ENCODE measurements at places on chromosomes 5 and 9.

- DNase-seq, result no peak
Observed at GRCh38 chr9:121308765-121309164, 40.8 kb downstream of the GSN start.

GRCh38 chr9:37971108-37971459 is 67.2 kb upstream of the SLC25A51 start:
- DNase-seq, result no peak

DNA sequence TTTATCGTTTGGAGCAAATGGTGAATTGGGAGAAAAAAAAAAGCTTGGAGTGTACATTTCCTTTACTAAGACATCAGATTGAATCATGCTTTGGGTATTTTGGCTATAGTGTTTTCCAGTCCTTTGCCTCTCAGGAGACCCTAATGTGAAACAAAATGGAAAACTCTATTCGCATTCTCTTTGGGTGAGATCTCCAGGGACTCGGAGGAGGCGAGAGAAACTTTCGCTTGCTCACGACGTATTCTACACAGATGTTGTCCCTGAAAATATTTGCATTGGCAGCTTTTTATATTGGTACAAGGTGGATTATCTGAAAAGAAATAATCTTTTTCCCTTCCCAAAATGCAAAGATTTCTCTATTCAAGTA is 1240.1 kb upstream of the WWC1 start:
- no peak for DNase-seq

DNA sequence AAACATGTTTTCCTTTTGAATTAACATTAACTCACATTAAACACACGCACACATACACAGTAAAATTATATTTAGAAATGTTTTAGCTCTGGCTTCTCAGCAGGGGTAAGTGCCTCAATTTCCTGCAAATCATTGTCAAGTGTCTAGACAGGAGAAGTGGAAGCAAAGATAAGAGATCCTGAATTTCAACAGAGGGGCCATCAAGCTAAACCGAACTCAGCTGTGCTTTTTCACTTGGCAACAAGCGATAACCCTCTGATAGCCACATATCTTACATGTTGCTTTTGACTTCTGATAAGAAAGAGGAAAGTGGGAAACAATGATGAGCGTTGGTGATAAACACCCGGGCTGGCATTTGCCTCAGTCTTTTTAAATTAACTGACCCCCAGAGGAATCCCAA is 79.7 kb upstream of the SPDL1 start:
- no peak for DNase-seq

DNA sequence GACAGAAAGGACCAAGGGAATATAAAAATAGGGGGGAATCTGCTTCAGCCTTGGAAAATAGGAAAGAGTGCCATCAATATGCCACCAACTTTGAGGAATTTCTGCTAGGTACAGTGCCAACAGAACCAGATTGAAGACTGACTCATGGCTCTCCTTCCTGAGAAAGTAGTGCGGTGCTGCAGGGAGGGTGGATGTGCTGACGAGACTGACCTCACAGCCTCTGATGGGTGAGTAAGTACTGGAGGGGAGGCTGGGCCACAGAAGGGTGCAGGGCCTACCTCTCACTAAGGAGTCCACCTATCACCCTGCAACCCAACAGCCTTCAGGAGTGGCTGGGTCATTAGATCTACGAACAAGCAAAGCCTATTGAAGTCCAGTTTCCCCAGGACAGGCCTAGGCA is 187.6 kb downstream of the GABBR2 start:
- DNase-seq, result no peak

GRCh38 chr5:145715412-145715811 is 119.7 kb downstream of the PRELID2 start:
- DNase-seq, result no peak

DNA sequence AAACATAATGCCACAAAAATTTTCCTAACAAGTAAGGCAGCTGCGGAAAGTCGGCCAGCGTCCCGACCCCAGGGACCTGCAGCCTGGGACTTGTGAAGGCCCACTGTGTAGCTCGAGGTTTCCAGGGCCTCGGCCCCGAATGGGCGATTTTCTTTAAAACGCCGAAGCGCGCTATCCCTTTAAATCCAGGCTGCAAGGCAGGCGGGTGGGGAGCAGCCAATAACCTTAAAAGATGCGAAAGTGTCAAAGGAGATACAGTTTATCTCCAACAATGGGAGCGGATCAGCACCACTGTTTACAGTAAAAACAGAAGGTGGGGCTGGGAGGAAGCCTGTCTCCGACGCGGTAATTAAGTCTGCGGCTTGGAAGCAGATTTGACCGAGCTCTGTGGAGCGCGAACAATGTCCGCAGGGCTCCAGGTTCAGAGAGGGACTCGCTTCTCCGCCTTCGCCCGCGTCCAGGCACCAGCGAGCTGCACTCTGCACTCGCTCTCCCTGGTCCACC is 1.7 kb upstream of the ZSWIM6 start:
- DNase-seq, result peak; percentile 77

- DNase-seq, result no peak
Observed at GRCh38 chr5:78907255-78907891, 77.7 kb downstream of the ARSB start.

DNA sequence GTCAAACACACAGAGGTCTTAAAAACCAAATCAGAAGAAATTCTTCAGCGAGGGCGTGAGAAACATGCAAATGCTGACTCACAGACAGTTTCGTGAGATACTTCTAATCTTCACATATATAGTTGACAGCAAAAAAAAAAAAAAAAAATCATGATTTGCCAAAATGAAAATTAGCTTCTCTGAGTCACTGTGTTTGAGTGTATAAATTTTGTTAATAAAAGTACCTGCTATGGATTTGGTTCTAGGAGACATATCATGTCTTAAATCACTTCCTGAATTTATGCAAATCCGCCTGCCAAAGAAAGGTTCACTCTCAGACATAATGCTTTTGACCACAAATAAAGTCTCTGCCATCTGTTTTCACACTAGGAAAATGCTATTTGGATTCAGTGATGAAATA is 114.3 kb downstream of the SLC1A3 start:
- DNase-seq, result no peak

DNA sequence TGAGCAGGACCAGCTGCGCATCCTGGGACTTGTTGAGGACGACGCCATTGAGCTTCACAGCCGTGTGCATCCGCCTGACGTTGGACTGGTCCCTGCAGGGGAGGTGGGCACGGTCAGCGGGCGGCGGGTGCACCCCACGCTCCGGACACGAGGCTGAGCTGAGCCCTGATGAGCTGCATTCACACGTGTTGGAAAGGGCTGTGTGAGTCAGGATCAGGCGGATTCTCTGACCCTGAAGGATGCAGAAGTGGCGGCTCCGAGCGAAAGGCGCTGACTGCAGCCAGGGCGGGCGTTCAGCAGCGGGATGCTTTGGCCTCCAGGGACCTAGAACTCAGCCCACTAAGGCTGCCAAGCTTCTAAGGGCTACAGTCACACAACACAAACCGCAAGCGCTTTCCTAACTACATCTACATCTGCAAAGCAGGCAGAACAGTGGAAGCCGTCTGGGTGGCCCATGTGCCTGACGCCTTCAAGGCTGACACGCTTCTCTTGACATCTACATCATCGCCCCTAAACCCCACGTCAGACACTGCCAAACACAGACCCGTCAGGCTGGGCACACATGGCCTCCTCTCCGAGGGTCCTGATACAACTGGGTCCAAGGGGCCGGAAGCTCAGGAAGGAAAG is 44.9 kb downstream of the NKD2 start:
- peak; percentile 0 for DNase-seq

DNA sequence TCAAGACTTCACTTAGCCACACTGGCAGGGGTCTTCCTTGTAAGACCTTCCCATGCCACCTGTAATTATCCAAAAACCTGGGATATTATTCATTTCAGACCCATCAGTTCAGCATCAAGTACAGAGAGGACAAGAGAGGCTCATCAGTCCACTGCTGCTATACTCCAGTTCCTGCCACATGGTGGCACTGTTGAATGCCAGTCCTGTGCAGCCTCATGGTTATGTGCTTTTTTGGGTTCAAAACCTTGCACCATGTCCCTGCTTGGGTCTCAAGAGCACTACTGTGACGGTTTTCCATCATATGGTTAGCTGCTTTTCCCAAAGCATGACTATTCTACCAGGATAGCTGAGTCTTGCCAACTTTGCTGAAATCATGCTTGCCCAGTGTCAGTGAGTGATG is 8.5 kb downstream of the PTGS1 start:
- peak; percentile 66 for DNase-seq

All from GM23338 (cell line).